ENCODE measurements at places on chromosomes 1 and 21.

DNA sequence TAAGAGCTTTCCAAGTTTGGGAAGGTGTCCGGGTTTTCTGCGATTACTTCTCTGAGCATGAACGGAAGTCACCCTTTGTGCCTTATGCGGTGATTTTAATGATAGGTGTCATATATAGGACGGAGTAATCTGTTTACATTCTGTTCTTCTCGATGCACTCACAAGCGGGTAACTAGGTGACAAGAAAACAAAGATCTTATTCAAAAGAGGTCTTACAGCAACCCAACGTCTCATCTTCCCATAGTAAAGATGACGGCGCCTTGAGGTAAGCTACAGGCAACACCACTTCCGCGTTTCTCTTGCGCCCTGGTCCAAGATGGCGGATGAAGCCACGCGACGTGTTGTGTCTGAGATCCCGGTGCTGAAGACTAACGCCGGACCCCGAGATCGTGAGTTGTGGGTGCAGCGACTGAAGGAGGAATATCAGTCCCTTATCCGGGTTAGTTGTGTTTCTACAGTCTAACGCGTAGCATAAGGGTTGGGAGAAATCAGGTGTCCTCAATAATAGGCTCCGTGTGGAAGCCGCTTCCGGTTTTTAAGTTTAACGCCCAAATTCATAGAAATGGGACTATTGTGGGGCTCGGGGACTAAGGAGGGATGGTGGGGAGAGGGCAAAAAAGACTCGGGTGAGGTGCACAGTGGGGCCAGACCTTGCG lies at the start of gene UFC1:
Gene UFC1 (plus strand): TSS at position 297 of the 656 bp plus-strand sequence. CDS start 20 bp downstream, at position 317.
- peak; percentile 94 for DNase-seq

DNA sequence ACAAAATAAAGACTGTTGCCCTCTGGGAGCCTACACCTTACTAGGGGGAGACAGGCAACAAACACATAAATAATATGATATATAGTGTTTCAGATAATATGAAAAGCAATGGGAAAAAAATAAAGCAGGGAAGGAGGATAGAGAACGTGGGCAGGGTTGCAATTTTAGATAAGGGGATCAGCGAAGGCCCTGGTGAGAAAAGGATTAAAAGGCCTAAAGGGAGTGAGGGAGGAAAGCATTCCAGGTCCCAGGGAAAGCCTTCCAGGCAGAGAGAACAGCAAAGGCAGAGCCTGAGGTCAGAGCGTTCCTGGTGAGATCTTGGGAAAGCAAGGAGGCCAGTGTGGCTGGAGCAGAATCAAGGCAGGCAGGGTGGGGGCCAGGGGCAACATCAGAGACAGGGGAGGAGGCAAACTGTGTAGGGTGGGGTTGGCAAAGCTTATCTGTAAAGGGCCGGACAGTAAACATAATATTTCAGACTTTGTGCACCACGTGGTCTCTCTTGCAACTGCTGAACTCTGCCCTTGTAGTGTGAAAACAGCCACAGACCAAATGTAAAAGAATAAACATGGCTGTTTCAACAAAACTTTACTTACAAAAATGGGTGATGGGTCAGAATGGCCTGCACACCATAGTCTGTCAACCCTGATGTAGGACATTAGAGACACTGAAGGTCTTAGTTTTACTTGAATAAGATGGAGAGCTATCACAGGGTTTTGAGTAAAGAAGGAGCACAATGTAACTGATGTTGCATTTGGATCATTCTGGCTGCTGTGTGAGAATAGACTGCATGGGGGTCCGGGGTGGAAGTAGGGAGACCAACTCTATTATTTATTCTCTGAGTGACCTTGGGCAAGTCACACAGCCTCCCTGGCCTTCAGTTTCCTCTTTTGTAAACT lies 13.3 kb upstream of the CPT2 start:
- DNase-seq, result no peak

GRCh38 chr1:222339376-222339947 lies 208.4 kb downstream of the HHIPL2 start:
- DNase-seq, result no peak

GRCh38 chr1:30403061-30403645 lies 320.2 kb downstream of the MATN1 start:
- DNase-seq, result no peak

- no peak for DNase-seq
Observed at GRCh38 chr1:43344267-43344850, 6.7 kb downstream of the MPL start.

DNA sequence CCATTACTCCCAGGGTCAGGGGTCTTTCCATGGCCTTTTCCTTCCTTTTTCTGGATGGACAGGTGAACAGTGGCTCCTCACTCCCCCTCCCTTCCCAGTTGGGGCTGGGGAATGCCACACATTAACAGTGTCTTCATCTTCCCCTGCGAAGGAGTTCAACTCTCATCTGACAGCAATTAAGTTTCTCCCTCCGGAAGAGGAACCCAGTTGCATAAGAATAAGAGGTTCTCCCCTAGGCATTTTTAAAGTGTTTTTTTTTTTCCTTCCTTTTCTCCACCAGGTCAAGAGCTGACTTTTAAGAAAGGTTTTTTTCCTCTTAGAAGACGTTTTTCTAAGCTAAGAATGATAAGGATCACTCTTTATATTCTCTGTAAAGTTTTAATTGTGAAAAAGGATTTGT lies 42.3 kb upstream of the FASLG start:
- peak; percentile 56 for DNase-seq

DNA sequence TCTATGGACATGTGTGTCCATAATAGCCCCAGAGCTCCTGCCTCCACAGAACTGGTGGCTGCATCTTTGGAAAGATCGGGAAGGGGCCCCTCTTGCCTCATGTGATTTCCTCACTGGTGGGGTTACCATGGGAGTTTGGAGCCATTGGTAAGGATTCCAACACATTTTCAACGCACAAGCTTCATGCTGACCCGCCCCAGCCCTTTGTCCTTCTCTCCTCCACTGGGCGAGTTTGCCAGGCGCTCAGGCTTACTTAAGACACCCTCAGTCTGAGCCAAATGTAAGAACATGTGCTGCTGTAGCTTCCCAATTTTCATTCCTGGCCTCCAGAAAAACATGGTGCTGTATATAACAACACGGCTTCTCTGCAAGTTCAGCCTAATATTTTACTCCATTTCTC lies 72.4 kb downstream of the ATP5PO start:
- peak; percentile 21 for DNase-seq

DNA sequence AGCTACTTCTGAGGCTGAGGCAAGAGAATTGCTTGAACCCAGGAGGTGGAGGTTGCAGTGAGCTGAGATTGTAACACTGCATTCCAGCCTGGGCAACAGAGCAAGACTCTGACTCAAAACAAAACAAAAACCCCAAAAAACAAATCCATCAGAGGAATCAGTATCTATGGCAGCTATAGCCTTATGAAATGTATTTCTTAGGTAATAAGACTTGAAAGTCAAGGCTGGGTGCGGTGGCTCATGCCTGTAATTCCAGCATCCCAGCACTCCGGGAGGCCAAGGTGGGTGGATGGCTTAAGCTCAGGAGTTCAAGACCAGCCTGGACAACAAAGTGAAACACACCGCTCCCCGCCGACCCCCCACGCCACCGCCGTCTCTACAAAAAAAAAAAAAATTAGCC lies 31.1 kb upstream of the EYA3 start:
- DNase-seq, result no peak

GRCh38 chr1:147756341-147756740 lies 4.1 kb downstream of the GJA5 start:
- DNase-seq, result no peak

DNA sequence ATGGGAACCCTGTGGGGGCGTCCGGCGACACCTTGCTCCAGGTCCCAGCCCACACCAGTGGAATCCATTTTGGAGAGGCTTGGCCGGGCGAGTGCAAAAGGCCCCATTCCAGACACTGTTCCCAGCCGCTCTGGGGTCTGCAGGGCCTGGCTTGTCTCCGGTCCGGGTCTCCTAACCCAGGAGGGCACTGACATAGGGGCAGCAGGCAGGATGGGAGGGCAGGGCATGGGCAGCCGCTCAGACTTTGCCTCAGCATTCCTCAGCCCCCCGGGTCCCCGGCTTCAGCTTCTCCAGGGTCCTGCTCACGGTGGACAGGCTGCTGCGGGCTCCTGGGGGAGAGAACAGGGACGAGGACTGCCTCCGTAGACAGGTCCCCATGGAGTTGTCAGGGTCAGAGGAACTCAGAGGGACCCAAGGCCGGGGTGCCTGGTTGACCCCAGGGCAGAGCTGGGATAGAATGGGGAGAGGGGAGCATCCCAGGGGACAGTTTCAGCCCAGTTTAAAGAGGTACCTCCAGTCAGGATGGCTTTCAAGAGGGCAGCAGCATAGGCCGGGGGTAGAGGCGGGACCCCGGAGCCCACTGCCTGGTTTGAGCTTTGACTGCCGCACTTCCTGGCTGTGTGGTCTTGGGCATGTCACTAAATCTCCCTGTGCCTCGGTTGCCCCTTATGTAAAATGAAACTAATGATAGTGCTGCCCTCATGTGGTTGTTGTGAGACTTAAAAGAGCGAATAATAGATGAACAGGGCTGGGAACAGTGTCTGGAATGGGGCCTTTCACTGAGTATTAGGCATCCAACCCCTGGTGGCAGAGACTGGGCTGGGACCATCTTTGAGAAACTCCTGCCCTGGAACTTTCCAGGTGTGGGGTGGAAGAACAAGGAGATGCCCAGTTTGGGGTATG lies 3.7 kb downstream of the KNCN start:
- DNase-seq, result peak; percentile 41

GRCh38 chr1:74465193-74465681 lies 47.2 kb downstream of the LRRC53 start:
- DNase-seq, result no peak

- no peak for DNase-seq
Observed at GRCh38 chr21:38254970-38255369, 1.8 kb upstream of the KCNJ15 start.

DNA sequence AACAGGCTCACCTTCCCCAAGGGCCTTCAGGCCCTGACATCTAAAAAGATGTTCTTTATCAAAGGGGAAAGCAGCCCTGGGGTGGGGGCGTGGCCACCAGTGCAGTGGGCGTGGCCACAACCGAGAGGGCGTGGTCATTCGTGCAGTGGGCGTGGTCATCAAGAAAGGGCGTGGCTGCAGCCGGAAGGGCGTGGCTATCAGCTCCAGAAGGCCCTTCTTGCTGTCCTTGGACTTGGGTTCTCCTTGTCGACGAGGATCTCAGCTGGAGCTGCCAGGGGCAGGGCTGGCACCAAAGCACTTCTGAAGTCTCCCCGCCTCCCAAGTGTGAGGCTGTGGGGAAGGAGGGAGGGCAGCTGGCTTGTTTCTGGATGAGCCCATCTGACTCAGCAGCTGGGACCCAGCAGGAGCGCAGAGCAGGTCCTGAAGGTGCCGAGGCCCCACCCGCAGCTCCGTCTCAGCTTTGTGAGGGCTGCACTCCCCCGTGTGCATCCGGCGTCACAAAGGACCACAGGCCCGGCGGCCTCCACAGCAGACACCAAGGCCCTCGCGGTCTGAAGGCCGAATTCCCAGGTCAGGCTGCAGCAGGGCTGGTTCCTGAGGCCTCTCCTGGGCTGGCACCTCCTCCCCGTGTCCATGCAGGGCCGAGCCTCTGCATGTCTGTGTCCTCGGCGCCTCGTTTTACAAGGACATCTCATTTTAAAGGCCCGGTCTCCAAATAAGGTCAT lies 12.8 kb downstream of the PDE9A start:
- DNase-seq, result peak; percentile 29

GRCh38 chr1:15070145-15070748 lies 83.3 kb upstream of the TMEM51 start:
- DNase-seq, result no peak

- no peak for DNase-seq
Observed at GRCh38 chr1:200786788-200787187, 48.1 kb downstream of the CAMSAP2 start.

DNA sequence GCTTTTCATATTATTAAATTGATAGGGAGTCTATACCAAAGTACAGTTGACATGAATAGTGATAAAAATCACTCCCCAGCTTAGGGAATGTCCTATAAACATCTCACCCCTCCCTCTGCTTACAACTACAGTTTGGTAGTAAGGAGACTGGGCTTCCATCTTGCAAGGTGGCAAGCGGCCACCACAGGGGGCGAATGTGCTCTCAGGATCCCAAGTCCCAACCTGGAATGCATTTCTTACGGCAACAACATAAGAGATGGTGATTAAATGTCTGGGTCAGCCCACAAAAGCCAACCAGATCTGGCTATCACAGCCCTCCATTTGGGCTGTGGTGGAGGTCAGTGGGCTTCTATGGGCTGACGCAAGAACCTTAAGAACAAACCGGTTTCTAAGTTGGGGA lies 68.0 kb downstream of the SMYD2 start:
- DNase-seq, result no peak

DNA sequence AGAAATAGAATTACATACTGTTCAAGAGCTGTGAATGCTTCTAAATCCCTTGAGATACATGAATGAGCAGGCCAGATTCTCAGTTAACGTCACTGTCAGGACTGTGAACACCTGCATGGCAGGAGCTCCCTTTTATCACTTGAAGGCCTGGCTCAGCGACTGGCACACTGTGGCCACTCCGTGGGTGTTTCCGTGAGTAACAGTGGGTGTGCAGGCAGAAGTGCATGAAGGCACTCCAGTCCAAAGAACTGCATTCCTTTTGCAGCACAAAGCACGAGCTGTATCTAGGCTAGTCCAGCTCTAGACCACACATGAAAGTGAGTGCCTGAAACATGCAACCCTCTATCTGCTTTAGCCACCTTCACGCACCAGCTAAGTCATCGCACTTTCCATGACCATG lies 9.6 kb upstream of the SIM2 start:
- no peak for DNase-seq

- DNase-seq, result no peak
Observed at GRCh38 chr1:170623171-170623570, 40.8 kb upstream of the PRRX1 start.

DNA sequence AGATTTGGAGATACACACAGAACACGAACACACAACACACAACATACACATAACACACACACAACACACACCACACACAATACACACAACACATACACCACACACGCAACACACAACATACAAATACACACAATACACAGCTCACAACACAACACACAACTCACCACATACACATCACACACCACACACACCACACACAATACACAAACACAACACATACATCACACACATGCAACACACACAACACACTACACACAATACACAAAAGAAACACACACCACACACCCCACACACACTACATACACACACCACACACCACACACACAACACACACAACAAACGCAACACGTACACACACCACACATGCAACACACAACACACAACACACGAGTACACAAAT lies 29.1 kb upstream of the C1orf174 start:
- DNase-seq, result no peak

GRCh38 chr1:161473348-161473747 lies 31.9 kb upstream of the FCGR2A start:
- DNase-seq, result peak; percentile 49

- peak; percentile 4 for DNase-seq
Observed at GRCh38 chr21:41045534-41046268, 122.3 kb upstream of the BACE2 start.

DNA sequence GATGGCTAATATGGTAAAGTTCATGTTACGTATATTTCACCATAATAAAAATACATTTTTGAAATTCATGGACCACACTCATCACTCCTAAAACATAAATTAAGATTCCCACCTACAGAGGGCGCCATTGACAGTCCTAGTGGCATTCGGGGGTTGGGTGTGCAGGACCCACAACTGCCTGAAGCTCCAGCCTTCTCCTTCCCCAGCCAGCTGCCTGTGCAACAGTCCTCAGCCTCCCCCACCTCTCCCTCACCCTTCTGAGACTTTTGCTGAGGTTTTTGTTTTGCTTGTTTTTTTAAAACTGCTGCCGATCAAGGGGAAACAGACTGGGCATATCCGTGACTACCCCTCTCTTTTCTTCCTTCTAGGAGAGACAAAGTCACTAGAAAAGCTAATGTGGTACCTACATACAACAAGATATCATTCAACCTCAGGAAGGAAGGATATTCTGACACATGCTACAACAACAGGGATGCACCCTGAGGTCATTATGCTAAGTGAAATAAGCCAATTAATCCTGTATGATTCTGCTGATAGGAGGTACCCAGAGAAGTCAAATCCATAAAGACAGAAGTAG lies 9.2 kb upstream of the EVA1C start:
- DNase-seq, result peak; percentile 84
